Hepatic stellate cell (primary cell): ENCODE measurements at places on chromosomes 1 and 21.

DNA sequence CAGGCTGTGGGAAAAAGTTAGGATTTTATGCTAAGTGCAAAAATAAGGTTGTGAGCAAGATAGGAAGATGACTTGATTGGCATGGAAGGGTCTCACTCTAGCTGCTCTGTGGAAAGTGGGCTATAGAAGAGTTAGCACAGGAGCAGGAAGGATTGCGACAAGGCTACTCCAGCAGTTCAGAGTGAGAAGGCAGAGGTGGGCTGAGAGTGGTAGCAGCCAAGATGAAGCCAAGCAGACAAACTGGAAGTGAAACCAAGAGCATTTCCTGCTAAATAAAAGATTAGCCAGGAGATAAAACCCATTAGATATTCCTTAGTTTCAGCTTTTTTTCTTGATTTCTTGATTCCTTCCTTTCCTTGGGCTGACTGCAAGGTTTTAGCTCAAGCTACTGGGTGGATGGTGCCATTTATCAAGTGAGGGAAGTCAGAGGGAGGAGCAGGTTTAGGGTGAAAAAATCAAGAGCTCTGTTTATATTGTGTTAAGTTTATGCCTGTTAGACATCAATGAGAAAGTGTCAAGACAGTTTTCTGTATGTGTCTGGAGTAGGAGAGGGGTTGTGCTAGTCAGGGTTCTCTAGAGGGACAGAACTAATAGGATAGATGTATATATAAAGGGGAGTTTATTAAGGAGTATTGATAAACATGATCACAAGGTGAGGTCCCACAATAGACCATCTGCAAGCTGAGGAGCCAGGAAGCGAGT, 33.1 kb upstream of the ZNF644 start:
- no peak for DNase-seq

DNA sequence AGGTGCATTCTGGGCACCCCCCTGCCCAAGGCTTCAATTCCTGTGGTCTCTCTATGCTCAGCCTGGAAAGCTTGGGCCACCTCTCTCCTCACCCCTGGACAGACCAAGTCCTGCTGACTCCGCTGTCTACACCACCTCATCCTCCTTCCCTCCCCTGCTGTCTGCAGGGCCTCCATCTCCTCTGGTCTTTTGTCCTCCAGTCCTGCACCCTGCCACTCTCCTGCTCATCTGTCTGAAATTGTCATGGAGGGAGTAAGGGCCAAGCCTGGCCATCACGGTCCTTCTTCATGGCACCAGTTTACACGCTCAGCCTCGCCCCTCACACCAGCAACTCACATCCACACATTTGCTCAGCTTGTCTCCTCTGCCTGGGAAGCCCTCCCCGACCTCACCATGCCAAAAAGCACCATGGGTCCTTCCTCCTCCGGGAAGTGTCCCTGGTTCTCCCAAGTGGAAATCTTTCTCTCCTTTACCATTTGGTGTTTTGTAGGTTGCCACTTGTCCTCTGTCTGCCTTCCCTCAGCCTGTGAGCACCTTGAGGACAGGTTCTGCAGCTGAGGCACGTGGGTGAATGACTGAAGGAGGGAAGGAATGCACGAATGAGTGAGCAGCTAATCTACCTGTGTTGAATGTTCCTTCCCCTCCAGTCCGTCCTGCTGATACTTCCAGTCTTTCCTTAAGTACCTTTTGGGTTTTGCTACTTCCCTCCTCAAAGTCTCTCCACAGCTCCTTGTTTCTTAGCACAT, 2.1 kb upstream of the SLC2A1 start:
- DNase-seq: no peak

- no peak for DNase-seq
These were observed 273.0 kb upstream of the NFIA start for GRCh38 chr1:60809204-60809980.

DNA sequence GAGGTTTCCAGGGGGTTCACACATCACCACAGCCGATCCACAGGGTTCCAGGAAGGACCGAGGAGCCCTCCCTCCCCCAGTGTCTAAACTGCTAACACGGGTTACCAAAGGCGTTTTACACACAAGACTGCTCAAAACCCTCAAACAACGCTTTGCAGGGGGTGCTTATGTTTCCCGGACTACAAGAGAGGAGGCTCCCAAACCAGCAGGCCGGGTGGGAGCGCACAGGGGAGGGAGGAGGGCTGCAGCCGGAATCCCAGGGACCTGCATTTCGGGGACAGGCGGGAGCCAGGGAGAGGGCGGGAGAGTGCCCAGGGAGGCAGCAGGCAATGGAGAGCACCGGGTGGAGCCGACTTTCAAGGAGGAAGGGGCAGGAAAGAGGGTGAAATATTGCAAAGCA, 50.8 kb downstream of the ACBD3 start:
- no peak for DNase-seq

- no peak for DNase-seq
These were observed 63.9 kb downstream of the USP25 start for GRCh38 chr21:15793550-15794235.

- no peak for DNase-seq
These were observed 20.8 kb upstream of the CCDC17 start for GRCh38 chr1:45644661-45645060.

GRCh38 chr1:205658943-205659581, 21.2 kb downstream of the SLC45A3 start:
- DNase-seq: peak; percentile 89

GRCh38 chr1:232547938-232548484, 81.9 kb downstream of the SIPA1L2 start:
- no peak for DNase-seq
